ENCODE measurements at places on chromosomes 1 and 21.

DNA sequence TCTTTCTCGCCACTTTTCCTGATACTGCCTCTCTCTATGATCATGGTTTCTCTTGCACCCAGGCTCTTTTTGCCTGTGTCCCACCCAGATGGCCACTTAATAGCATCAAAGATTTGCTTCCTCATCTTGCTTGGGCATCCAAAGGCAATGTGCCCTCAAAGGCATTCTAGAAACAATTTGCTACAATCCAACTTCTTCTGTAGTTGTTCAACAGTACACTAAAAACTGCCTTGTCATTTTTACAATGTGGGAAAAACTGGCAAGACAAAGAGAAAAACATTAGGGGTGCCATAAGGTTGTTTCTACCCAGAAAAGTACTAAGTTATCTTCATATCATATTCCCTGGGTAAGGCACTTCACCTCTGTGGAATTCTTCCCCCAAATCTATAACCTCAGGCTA lies 16.5 kb upstream of the KLF18 start:
- DNase-seq, result no peak

- DNase-seq, result no peak
Measured at GRCh38 chr21:28112511-28112910, 880.2 kb downstream of the LTN1 start.

DNA sequence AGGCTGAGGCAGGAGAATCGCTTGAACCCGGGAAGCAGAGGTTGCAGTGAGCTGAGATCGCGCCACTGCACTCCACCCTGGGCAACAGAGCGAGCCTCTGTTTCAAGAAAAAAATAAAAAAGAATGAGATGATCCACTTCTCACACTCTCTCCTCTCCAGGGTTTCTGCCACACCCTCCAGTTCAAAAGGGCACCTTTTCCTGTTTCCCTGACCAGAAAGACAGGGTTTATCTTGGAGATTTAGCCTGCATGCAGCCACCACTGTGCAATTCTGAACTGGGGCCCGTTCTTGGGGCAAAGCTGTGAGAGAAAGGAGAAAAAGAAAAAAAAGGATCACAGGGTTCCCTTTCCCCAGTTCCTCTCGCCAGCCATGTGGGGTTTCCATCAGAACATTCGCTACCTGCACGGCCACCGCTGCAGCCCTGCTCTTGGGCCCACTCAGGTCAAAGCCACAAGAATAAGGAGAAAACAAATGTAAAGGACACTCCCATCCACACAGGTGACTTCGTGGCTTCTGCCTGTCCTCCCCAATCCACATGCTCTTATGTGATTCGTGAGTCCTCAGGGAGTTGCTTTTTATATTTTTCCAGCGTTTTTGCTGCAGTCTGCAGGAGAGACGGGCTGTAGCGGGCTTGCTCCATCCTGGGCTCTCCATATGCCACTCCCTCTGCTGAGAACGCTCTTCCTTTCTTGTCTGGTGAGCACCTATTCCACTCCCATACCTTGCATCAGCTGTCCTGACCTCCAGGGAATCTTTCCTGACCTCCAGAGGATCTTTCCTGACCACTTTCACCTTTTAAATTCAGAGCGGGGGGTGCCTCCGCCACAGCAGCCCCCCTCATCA lies 26.4 kb downstream of the GNG4 start:
- DNase-seq, result no peak

DNA sequence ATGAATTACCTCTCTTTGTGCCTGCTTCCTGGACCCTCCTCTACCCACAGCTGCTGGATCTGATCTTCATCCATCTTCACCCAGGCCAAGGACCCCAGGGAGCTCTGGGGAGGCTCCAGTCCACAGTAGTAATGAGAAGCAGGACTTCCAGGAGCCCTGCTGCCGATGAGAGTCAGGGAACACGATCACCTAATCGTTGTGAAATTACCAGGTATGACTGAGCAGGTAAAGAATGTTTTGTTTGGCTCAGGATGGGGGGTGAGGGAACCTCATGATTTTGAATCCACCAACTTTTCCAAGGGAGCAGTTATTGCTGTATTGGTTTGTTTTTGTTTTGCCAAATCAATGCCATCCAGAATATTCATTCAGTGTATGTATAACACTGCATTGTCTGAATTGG lies 454.0 kb downstream of the PLPP3 start:
- DNase-seq, result no peak

DNA sequence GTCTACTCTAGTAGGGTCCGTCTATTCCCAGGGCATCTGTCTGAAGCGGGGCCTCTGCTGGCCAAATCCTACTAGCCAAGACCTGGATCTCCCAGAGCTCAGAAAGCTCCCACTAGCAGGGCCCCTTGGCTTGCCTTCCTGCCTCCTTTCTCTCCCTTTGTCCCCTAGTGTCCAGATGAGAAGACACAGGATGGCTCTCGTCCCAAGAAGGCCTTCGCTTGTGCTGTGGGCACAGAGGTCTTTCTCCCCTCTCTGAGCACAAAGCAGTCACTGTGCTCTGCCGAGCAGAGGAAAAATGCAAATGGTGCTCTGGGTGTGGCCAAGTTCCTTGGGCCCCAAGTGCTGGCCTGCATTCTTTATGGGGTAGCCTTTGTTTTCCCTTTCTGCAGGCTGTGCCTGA lies 13.0 kb upstream of the GPR137B start:
- DNase-seq, result no peak

DNA sequence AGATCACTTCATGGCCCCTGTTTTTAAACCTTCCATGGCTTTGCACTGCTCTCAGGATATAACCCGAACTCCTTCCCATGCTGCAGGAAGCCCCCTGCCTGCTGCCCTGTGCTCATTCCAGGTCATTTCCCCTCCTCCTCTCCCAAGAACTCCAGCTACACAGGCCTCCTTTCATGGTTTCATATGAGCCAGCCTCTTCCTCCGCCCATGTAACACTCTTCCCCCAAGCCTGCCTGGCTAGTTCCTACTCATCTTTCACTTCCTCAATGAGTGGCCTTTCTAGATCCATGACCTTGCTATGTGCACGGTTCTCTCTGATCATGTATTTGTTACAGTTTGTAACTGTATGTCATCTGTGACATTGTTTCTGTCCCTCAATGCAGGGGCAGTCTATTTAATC lies 3.1 kb upstream of the NCF2 start:
- no peak for DNase-seq

- no peak for DNase-seq
Measured at GRCh38 chr1:243917177-243917862, 67.3 kb upstream of the AKT3 start.

DNA sequence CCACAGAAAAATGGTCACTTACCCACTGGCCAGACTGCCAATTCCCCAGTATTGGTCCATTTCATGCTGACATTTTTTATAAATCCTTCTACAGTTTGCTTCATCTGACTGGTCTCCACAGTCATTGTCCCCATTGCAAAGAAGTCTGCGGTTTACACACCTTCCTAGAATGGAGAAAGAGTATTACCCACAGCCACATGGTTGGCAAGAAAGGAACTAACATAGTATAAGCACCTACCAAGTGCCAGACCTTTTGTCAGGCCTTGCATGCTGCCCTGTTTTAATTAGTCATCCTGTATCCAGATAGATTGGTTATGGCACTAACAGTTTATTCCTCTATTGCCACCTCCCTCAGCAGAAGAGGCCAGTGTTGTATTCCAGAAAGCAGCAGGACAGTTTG lies 11.2 kb downstream of the C8B start:
- no peak for DNase-seq

DNA sequence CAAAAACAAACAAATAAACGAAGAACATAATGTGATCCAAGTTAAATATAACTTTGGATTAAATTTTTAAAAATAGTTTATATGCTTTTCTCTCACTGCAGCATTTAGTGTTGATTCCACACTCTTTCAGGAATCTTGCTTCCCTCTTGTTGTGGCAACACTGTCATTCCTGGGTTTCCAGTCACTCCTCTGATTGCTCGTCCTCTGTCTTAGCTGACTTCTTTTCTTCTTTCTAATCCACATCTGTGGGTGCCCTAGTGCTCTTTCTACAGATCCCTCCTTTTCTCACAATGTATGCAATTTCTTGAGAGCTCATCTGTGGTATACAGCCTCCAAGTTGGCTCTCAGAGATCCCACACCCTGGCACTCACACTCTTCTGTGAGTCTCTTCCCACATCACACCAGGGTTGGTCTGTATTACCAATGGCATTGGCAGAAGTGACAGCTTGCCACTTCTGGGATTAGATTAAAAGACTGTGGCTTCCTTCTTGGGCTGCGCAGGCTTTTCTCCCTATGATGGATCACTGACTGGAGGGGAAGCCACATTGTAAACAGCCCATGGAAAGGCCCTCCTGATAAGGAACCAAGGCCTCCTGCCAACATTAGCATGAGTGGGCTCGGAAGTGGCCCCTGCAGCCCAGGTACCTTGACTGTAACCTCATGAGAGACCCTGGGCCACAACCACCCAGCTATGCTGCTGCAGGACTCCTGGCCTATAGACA lies 11.5 kb upstream of the MYOC start:
- DNase-seq, result no peak

DNA sequence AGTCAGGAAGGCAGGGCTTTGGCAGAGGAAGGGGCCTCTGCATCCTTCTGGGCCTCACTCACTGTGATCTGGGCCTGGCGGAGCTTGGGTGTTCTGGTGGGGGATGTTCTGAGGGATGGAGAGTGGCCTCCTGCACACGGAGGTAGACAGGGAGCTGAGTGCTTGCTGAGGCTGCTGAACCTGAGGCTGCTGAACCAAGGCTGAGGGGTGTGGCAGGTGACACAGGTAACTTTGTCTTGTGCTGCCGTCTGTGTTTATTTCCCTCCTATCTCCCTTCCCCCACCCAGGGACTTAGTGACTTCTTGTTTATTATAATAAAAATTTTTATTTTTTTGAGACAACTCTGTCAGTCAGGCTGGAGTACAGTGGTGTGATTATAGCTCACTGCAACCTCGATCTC lies 37.7 kb upstream of the IFNLR1 start:
- DNase-seq, result no peak

- DNase-seq, result no peak
Measured at GRCh38 chr1:181064011-181064623, 24.4 kb upstream of the IER5 start.

GRCh38 chr1:54310439-54311328 lies 95.5 kb downstream of the SSBP3 start:
- no peak for DNase-seq

DNA sequence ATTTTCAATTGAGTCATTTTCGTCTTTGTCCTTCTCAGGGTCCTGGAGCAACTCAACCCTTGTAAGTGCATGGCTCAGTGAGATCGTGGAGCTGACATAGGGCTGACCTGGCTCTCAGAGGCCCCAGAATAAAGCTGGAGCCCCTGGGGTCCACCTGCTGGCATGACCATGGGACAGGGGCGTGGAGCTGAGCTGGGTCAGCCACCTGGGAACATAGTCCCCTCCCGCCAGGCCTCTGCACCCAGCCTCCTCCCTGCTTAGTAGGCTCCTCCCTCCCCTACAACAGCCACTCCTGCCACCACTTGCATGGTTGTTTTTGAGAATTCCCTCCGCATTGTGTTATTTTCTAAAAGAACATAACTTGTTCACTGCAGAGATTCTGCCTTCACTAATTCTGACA lies 3.1 kb upstream of the RIPK4 start:
- no peak for DNase-seq

DNA sequence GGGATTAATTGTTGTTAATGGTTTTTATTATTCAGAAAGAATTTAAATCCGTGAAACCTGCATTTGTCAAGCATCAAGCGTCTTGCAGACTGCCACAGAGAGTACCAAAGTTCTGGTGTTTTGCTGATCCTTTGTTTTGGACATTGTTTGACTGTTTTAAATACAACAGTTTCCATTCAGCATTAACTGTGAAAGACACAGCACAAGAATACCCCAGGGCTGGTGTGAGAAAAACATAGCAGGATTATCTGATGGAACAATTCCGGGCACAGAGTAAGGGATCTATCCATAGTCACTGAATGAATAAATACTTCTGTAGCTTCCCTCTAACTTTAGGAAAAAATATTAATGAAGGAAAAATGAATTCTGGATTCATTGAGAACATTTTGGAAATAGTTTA lies 202.3 kb downstream of the LTN1 start:
- no peak for DNase-seq

DNA sequence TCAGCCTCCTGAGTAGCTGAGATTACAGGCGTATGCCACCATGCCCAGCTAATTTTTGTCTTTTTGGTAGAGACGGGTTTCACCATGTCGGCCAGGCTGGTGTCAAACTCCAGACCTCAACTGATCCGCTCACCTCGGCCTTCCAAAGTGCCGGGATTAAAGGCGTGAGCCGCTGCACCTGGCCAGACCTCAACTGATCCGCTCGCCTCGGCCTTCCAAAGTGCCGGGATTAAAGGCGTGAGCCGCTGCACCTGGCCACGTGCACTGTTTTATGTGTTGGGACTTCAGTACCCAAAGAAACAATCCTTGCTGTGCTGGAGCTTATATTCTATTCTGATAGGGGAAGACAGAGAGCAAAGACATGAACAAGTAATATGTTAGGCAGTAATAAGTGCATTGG lies 10.1 kb downstream of the TRAF5 start:
- no peak for DNase-seq

- DNase-seq, result no peak
Measured at GRCh38 chr1:222921945-222922344, 107.1 kb downstream of the DISP1 start.

- DNase-seq, result no peak
Measured at GRCh38 chr1:65894738-65895605, 102.3 kb downstream of the PDE4B start.

DNA sequence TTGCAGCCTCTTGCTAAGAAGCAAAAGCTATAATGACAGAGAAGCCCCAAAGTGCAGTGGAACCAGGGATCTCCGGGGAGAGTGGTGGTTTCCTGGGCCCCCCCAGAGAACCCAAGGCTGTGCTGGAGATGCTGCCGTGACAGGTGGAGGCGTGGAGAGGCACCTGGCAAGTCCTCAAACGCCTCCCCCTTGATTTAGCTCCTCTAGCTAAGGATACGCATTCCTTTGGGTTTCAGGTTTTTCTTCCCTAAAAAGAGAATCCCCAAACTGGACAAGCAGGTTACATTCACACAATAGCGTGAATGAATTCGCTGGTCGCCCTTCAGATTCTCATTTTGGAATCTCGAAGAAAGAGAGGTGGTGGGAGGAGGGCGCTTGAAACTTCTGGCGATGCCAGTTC lies 853 bp upstream of the ATP1A1 start:
- no peak for DNase-seq

DNA sequence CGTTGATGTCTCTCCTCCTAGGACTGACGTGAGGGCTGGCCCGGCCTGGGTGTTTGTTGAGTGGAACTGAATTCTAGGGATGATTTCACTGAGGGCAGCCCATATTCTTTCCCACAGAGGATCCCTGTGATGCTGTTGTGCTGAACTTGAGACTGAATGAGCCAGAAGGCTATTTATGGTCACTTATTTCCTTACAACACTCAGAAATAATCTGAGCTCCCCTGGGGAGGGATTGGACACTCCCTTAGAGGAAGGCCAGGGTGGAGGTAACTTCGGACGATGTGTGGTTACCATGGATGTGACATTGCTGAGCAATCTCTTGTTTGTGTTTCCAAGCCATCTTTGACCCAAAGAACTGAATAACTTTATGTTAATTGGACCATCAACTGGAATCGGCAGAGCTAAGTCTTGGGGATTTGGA lies 5.1 kb upstream of the TMCO4 start:
- no peak for DNase-seq
